ENCODE measurements at places on chromosomes 7 and 10. TPM values are rescaled to one million over a fixed set of nuclear protein-coding genes. Genes with fewer than 3 reads are reported as not detected.
A peak's percentile ranks its signal among the peaks of the same experiment; 100 is the strongest.

SPDYE16 gene
- polyA plus RNA-seq = 0.71 TPM

CPXM2 gene
- polyA plus RNA-seq = 13.3 TPM

ARHGEF35 gene
- polyA plus RNA-seq = 2.9 TPM

DNA sequence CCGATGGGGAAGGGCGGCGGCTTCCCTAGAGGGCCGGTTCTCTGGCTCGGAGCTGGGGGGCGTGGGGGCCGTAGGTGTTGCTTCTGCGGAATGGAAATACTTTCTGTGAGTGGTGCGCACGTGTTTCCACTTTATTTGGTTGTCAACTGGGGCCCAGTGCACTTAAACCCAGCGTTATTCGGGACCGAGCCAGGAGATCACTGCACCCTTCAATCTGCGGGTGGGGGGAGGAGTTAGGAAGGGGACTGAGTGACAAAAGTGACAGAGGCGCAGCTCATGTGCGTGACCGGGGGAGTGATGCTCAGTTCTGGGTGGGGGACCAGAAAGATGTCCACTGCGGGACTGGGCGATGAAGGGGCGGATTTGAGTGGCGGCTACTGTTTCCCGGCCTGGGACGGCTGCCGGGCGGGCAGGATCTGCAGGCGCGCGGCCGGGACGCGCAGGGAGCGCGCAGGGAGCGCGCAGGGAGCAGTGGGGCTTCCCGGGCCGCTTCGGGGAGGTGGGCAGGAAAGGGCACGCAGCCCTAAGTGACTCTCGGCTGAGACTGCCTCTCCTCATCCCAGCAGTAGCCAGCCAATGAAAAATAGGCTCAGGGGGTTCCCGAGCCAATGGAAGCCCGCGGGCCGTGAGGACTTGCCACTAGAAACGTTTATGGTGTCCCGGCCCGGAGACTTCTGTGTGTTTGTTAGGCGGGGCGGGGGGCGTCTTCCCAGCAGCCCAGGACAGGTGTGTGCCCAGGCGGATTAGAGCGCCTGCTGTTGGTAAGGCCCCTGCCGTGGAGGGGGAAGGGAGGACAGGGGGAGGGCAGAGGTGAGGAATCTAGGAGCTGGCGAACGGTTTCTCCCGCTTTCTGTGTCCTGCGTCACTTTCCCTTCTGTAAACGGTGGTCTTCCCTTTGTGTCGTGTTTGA lies 54.3 kb upstream of the KDM7A start:
- DNase-seq = peak; percentile 23

DNA sequence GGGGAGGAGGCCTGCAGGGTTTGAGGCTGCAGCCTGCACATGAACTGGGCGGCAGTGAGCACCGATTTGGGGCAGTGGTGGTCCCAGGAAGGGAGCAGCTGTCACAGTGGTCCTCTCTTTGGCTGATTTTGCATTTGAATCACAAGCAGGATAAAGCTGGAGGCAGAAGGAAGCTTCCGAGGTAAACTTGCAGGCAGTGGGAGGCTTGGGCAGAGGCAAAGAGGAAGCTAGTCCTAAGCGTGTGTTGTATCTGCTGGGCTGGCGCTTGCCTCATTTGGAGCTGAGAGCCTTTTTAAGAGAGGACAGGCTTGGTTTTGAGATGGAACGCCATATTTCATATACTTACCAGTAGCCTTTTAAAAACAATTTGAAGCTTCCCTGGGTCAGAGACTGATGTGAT lies 177.2 kb upstream of the PODXL start:
- DNase-seq = no peak

GRCh38 chr7:83708531-83708930 lies 59.6 kb upstream of the SEMA3E start:
- DNase-seq = no peak

DNA sequence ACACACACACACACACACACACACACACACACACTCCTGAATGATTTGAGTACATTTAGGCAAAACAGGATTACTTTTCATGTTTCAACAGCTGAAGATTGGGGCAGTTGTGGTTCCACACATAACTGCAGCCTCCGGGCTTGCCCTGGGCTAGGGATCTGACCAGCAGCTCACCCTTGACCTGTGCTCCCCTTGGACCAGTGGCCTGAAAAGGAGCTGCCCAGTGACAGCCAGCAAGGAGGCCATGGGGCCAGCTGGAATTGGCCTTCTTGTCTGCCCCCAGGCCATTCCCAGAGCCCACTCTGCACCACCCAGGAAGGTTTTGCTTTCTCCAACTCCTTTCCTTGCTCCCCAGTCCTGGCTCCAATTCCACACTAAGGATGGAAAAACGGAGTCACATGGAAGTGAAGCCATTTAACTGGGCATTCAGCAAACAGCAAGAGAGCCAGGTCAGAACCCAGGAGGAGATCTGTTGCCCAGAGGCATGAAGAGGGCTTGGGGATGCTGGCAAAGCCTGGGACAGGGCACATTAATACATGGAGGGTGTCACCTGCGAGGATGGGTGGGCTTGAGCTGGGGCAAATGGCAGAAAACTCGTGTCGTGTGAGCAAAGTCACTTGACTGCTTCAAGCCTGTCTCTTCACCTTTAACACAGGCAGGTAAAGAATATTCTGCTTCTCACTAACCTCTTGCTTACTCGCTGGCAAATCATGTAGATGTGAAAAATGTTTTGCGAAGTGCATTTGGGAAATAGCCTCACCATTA lies 61.5 kb upstream of the GDF10 start:
- DNase-seq = no peak
